Central memory CD8-positive, alpha-beta T cell (primary cell): ENCODE measurements at places on chromosomes 11 and 22.

GRCh38 chr11:45942381-45942780, 19.9 kb downstream of the LARGE2 start:
- DNase-seq: no peak

DNA sequence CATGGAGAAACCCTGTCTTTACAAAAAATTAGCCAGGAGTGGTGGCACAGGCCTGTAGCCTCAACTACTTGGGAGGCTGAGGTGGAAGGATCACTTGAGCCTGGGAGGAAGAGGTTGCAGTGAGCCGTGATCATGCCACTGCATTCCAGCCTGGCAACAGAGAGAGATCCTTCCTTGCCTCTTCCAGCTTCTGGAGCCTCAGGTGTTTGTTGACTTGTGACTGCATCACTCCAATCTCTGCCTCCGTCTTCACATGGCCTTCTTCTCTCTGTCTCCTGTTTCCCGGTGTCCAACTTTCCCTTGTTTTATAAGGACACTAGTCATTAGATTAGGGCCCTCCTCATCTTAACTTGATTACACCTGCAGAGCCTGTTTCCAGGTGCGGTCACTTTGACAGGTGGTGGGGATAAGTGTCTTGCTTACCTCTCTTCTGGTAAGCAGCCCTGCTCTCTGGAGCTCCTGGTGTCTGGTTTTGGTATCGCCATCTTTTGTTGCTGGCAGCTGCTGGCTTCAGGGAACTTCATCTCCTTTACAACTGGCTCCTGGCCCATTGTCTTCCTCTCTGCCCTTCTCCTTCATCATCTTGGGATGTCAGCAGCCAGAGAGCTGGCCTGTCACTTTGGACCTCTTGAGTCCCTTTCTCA, 8.2 kb upstream of the USP2 start:
- no peak for DNase-seq

DNA sequence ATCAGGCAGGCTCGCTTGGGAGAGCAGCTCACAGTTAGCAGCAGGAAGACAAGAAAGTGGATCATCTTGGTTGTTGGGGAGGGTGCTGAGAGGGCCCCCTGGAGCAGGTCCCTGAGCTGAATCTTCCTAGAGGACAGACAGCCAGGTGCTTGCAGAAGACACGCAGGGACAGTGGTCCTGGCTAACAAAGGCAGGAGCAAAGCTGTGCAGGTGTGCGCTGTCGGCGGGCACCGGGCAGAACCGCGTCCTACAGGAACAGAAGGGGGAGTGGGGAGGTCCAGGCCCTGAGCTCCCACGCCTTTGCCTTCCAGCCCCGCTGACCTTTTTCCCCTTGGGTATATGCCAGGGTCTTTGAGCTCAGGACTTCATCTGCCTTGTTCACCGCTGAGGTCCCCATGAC, 30.1 kb upstream of the PARVB start:
- no peak for DNase-seq

- no peak for DNase-seq
These were observed 76.0 kb downstream of the HSD17B12 start for GRCh38 chr11:43756575-43756974.

- DNase-seq: no peak
These were observed 32.6 kb downstream of the USH1C start for GRCh38 chr11:17511571-17511970.

- no peak for DNase-seq
These were observed 1.4 kb upstream of the MAPK11 start for GRCh38 chr22:50271519-50271970.

GRCh38 chr11:43267856-43268580, 43.8 kb upstream of the API5 start:
- no peak for DNase-seq

- no peak for DNase-seq
These were observed 28.8 kb upstream of the P2RY2 start for GRCh38 chr11:73189315-73189714.

DNA sequence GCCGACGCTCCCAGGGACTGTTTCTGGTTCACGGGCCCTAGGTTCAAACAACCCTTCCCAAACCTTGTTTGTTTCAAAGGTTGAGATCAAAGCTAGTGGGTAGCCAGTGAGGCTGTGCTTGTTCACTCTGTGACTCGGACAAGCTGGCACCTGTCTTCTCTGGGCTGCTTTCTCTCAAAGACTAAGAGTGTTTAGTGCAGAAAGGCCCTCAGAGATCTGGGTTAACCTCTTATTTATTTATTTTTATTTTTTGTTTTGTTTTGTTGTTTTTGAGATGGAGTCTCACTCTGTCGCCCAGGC, 13.0 kb upstream of the MALAT1 start:
- DNase-seq: no peak

GRCh38 chr11:66464916-66465315, 1.8 kb upstream of the PELI3 start:
- no peak for DNase-seq
